Stimulated activated CD4-positive, alpha-beta T cell treated with anti-CD3 and anti-CD28 coated beads, Interleukin-1b, Interleukin-23, amount 100 ng/mL, for 24 hours (primary cell): ENCODE measurements at places on chromosomes 3 and 15.
A peak's percentile ranks its signal among the peaks of the same experiment; 100 is the strongest.

- no peak for DNase-seq
These were observed 136.4 kb downstream of the ATP8B4 start for GRCh38 chr15:49982584-49982983.

DNA sequence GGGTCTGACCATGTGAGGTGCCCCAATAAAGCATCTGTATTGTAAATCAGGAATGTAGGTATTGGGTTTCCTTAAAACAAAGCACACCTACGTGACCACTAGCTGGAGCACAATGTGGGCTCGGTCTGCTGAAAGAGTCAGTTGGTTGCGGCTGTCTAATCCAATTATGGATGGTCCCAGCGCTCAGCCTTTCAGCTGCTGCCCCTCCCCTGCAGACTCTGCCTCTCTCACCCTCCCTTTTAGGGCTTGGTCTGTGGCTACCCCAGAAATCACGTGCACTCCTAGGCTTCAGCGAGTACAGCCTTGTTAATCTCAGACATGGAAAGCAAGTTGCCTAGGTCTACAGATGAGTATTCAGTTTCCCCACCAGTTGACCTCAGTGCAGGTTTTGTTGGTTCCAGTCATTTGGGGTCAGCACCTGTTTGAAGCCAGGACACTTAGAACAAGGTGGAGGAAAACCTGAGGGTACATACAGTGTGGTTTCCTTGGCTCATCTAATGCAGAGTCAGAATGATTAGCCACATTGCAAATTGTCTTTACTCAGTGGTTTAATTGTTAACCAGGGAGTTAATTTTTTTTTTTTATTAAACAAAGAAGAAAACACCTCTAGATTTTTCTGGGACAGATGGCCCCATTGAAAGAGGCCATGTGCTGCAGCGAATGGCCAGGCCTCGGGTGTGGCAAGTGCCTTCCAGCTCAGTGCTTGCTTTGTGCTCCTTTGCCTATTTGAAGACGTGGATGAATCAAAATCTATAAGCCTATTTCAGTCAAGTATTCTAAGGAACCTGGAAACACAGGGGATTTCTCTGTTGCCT is 137.7 kb downstream of the IGF1R start:
- no peak for DNase-seq

- DNase-seq = no peak
These were observed 4.0 kb upstream of the ALG1L2 start for GRCh38 chr3:130077636-130078035.

GRCh38 chr3:31532587-31533168 is at the start of gene STT3B:
TSS of gene STT3B (plus strand) at chr3:31532925. CDS start at chr3:31532999, 74 bp downstream.
- peak; percentile 57 for DNase-seq

DNA sequence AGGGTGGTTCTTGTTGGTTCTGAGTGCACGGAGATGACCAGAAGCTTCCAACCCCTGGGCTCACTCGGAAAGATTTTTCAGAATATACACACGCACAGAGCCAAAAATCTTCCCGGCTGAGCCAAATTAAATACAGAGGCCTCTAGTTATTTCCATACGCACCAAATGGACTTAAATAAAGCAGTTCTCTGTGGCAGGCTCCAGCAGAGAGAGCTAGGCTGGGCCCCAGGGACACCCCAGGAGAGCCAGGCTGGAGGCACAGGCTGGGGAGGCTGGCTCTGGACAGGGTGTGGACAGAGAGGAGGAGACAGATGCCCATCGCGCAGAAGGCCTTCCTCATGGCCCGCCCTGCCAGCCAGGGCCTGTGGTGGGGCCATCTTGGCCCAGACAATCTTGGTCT is 115.9 kb downstream of the IQSEC1 start:
- no peak for DNase-seq

DNA sequence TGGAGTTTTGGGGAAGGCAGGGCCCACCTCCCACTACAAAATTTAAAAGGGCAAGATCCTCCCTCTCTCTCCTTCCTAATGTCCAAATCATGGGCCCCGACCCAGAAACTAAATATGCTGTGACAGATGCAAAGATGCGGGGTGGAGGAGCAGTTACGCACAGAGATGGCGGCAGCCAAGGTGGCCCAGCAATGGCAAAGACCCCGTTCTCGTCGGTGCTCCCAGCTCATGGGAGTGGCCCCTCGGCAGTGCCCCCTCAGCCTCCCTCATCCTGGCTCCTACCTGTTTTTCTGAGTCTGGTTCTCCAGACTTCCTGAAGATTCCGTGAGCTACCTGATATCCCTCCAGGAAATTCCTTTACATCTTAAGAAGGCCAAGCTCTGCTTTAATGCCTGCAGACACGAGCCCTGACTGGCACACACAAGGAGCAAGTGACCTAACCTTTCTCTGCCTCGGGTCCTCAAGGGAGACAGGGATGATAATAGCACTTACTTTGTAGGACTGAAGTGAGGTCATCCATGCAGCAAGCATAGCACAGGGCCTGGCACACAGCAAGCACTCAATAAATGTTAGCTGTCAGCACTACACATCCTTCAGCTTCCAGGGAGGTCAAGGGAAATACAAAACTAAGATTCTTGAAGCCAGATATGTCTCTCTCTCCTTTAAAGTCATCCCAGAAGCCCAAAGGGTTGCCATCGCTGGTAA is 103.5 kb downstream of the LSM3 start:
- DNase-seq = no peak

DNA sequence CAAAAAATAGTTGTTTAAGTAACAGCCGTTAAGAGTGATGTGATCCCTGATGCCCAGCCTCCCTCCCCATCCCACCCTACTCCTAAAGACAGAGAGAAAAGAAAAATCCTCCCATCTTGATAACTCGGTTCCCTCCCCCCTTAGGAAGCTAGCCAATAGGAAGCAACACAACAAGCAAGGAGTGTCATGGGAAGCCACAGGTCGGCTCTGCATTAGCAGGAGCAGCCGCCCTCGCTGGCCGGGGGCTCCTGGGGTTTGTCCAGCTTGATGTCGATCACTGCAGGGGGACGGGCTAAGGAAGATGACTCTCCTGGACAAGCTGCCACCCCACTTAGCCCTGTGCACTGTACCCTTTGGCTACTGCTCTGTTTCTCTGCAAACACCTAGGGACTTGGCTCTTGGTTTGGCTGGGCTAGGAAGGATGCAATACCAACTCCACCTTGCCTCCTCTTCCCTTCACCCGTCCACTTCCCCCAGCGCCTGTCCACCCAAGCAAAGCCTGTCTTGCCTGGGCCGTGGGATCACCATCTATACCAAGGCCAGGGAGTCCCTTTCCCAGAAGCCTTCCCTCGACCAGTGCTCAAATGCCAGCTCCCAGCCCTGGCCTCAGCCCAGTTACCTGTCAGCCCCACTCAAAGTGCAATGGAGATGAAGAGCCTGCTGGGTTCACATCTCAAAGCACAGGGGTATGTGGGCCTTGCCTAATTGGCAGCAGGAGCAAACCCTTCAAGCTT is 23.1 kb downstream of the SRPRB start:
- no peak for DNase-seq

DNA sequence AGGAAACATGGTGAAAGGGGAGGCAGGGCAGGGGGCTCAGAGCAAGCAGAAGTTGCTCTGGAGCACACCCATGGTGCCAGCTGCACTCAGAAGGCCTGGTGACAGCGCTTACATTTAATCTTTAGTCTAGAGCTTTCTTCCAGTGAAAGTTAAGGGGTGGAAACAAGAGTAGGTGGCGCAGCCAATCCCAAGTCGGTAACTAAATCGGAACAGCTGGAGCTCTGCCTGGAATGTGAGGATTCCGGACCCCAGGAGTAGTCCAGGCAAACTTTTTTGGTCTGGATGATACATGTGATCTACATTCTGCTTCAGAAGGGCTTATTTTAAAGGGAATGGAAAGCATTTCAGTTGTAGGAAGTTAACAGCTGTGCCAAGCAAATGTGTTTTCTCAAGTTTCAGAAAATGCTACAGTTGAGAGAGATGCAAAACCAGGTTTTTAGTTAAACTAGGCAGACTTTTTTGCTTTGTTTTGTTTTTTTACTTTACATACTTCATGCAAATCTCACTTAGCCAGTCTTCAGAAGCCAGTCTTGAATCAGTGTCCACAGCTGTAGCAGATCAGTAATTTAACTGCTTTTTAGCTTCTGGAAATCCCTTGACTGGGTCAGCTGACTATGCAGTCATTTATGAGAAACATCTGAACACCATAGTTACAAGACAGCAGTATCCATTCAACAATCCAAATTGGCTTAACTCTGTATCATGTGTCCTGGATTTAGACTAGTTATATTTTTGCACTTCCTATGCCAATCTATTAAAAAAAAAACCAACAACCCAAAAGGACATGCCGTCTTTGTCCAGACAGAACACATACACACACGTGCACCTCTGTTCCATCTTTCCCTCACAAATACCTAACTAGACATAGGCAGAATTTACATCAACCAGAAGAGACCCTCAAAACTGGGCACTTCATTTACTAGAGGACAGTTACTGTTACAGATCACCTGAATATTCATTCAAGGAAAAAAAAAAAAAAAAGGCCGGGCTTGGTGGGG is 33.2 kb downstream of the ZNF106 start:
- DNase-seq = no peak

DNA sequence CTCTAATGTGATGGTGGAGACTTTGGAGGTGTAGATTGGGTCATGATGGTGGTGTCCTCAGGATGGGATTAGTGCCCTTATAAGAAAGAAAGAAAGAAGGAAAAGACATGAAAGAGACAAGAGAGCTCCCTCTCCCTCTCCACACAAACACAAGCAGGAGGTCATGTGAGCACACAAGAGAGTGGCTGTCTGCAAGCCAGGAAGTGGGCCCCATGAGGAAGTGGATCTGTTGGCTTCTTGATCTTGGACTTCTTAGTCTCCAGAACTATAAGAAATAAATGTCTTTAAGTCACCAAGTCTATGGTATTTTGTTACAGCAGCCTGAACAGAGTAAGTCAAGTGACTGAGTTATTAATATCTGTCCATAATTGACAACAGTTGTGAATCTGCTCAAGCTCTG is 17.1 kb downstream of the IQCB1 start:
- DNase-seq = no peak
